AG04450 (cell line): ENCODE measurements at places on chromosomes 2 and 18.
A peak's percentile ranks its signal among the peaks of the same experiment; 100 is the strongest.

DNA sequence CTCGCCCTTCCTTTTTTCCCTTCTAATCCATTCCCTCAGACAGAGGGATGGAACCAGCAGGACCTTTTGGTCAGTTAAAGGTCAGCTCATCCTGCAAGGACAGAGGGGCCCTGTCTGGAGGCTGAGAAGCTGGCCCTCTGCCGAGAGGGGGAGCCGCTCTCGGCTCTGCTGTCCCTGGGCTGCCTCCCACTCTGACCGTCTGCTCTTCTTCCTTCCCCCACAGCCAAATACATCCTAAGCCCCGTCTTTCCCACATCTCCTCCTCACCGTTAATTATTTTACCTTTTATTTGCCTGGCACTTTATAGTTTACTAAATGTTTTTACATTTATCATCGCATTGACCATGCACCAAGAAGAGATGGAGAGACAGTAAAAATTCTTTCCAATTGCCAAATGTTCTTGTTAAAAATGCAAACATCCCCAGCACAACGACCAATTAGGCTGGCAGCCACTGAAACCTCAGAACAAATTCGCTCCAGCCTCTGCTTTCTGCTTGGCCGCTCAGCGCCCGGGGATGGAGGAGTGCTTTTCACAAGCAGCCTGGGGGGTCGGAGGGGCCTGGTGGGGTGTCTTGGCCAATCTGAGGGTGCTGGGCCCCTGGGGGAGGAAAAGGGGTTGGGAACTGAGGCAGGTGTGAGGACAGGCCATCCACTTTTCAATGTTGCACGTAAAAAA is 123.7 kb downstream of the TNS1 start:
- DNase-seq: no peak

DNA sequence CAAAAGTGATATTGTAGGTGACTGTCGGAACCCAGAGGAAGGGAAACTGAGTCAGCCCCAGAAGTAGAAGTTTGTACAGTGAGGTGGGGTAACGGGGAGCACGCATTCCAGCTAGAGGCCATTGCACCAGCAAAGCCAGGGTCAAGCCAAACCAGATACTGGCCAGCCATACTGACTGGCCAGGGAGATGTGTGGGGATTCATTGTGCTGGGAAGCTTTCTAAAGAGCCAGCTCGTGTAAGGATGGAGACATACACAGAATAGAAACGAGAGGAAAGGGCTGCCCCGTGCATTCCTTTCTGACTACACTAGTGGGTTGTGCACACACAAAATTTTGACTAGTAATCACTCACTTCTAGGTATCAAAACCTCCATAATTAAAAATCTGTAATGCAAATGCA is 175.3 kb upstream of the PID1 start:
- no peak for DNase-seq

DNA sequence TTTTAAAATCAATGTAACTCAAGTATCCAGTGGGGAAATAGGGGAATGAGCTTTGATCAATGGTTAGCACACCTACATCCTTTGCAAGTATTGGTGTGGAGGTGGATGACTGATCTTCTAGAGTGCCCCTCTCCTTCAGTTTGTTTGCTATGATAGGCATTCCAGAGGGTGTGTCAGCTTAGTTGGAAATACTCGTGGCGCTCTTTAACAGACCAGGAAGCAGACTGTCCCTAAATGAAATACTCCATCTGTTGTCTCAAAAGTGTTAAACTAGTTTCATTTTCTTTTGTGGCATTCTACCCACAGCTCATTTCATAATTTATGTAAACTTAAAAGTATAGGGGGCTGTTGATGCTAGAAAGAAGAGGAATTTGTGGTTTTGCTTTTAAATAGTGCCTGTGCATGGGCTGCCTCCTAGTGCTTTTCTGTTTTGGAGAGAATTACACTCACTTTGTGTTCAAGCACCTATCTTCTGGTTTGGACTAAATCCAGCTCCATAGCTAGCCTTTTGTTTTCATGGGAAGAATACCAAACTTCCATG is 66.2 kb downstream of the STAT1 start:
- DNase-seq: peak; percentile 59

DNA sequence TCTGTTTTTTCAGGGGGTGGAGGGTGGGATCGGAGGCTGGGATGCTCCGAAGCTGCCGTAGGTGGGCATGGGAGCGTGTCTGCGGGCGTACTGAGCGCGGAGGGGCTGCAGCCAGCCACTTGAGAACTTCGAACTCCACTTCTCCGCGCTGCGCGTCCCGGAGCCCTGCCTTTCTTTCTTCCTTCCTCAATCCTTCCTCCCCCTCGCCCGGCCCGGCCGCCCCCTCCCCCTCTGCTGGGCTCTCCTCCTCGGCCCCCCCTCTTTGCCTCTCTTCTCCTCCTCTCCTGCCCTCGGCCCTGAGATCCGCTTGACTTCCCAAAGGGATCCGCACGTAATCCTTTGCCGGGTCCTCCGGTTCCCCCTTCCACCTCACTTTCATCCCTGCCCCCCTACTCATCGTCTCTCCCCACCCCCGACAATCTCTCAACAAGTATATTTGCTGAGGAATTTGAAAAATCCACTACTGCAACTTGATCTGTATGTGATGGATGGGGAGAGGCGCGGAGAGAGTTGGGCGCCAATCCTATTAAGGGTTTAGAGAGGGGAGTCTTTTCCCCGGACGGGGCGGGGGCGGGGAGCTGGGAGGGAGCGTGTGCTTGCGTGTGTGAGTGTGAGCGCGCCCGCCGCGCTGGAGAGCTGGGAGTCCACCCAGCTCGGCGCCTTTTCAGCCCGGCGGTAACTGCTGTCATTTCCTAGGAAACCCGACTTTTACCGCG is 1.1 kb downstream of the GLI2 start:
- peak; percentile 81 for DNase-seq

DNA sequence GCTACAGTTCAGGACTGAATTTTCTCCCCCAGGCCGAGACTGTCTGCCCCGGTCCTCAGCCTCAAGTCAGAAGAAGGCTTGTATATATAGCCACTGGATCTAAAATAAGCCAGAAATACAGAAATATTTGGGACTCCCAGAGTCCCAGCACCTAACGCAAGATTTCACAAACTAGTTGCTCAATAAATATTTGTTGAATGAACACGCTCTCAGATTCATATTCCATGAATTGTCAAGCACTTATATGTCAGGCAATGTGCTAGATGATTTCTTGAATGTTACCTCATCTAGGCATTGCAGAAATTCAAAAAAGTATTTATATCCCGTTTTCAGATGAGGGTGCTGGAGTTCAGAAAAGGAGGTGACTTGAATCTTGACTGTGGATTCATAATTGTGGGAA is 163.7 kb upstream of the KLHL29 start:
- DNase-seq: no peak

- no peak for DNase-seq
These were observed 150.7 kb downstream of the MEIS1 start for GRCh38 chr2:66585587-66585986.

DNA sequence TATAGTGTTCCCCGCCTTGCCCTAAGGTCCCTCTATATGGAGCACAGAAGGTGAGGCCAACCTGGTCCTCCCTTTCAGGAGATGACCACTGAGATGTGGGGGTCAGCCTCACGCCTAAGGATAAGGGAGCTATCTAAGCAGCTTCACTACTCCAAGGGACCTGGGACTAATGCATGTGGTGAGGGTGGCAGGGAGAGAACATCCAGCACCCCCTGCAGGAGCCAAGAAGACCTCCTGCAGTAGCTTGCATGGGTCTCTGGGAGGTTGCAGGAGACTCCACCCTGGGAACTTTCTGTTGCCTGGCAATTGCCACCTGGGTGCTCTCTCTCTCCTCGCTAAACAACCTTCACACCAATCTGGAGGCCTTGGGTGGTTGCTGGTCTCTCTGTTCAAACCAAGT is 93.0 kb upstream of the KLHL29 start:
- DNase-seq: no peak

DNA sequence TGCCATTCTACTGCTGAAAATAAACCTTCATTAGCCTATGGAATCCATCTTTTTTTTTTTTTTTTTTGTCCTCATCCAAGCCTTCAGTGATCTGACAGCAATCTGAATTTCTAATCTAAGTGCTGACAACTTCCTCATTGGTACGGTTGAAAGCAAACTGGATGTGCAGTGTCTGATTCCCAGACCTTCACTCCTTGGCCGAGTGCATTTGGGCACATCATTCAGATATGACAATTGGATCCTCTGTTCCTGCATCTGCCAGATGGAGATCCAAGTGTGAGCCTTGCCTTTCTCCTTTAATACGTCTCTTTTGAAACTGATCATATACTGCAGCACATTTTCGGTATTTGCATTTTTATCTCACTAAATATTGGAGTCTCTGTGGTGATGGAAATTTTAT is 713.1 kb downstream of the DCDC2C start:
- DNase-seq: no peak

GRCh38 chr2:241381872-241382271 is 25.8 kb downstream of the FARP2 start:
- DNase-seq: no peak

GRCh38 chr18:24514439-24514838 is 54.0 kb downstream of the HRH4 start:
- no peak for DNase-seq
